Heart right ventricle (tissue), 16 donors: ENCODE measurements at places on chromosomes 2 and 18. TPM values are rescaled to one million over a fixed set of nuclear protein-coding genes. Genes with fewer than 3 reads are reported as not detected.

The TCF23 gene
- not detected for total RNA-seq

- no peak for DNase-seq
Observed at GRCh38 chr2:16722677-16723076, 57.0 kb upstream of the CYRIA start.

DNA sequence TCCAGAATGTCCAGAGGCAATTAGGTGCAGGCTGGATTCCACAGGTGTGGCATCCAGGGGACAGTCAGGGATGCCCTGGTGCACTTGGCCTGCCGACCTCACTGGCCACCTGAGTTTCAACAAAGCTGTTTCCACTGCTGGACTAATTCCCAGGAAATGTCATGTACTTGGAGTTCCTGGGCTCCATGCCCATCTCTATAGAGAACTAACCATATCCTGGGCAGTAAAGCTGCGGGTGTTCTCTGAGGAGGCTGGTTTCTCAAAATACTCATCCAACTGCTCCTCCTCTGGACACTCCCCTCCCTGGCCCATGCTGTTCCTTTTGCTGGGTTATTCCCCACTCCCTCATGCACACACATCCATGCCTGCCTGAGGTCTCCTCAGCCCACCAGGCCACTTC lies 161.9 kb upstream of the SKOR2 start:
- DNase-seq = no peak

GRCh38 chr2:221958224-221958623 lies 340.6 kb downstream of the PAX3 start:
- no peak for DNase-seq

The PLCD4 gene
- 0.68 TPM for total RNA-seq

GRCh38 chr2:7566382-7566881 lies 649.2 kb downstream of the RNF144A start:
- no peak for DNase-seq

- DNase-seq = no peak
Observed at GRCh38 chr2:177983183-177983788, 89.3 kb downstream of the PDE11A start.

The XDH gene
- total RNA-seq = not detected

The GPR45 gene
- total RNA-seq = not detected

The EFR3B gene
- total RNA-seq = 7.8 TPM

DNA sequence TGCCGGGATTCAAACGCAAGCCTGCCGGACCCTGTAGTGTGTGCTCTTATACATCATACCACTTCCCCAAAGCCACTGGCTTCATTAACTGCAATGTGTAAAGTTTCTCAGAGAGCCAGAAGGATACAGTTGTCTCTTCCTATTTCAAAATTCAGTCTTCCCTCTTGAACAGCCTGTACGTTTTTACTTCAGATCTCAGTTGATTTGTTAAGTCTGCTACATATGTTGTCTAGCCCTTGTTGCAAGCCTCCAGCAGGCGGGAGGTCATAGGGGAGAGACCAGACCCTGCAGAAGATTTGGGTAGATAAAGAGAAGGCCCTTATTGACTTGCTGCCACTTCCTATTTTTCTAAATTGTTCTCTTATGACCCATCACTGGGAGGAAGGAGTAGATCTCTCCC lies 56.2 kb downstream of the ARHGEF33 start:
- DNase-seq = no peak

The DBI gene
- total RNA-seq = 199 TPM

- peak; percentile 11 for DNase-seq
Observed at GRCh38 chr2:139033300-139033699, 253.1 kb upstream of the NXPH2 start.

The PGAP1 gene
- 9.4 TPM for total RNA-seq

The SLC4A3 gene
- total RNA-seq = 494 TPM

The KCNG3 gene
- not detected for total RNA-seq

DNA sequence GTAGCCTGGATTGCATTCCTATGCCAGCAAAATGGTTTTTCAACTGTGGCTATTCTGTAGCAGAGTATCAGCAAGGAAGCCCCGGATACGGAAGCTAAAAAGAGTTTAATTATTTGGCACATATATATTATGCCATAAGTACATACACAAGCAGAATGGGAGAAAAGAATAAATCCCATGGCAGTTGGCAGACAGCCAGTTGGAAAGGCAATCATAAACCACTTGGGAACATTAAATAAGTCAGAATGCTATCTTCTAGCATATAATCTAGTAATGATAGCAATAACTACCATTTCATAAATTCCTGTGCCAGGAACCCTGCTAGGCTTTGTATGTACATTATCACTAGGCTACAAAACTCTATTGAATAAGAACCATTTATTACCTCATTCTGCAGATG lies 26.0 kb downstream of the GALNT5 start:
- DNase-seq = no peak

DNA sequence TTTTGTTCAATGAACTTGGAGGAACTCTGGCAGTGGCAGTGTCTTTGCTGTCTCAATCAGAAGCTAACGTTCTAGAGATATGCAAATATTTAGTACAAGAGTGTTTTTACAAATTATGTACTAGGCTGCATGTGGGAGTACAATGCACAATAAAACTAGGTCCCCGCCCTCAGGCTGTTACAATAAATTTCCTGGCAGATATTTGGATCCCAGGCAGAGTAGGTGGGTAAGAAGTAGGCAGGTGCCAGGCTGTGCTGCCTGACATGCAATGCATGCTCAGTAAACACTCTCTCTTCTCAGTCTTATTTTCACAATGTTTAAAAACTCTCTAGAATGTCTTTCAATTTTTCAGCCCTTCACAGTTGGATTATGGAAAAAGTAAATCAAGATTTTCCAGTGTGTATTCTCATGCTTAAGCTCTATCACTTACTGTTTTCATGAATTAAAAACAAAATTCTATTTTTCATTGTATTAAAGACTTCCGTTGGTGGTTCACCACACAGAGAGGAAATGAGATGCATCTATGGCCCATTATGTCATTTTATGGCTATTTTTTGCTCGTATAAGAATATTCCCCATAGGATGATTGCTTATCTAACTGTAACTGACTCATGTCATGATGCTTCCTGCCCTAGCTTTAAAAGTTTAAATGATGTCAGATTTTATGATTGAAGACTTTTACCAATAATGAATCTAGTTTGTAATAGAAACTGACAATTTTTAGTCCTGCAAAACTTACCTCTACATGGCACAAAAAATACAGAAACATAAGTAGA lies 346.1 kb downstream of the RND3 start:
- DNase-seq = no peak

The ANKRD30B gene
- total RNA-seq = not detected
